ENCODE measurements at places on chromosomes 4 and X.

DNA sequence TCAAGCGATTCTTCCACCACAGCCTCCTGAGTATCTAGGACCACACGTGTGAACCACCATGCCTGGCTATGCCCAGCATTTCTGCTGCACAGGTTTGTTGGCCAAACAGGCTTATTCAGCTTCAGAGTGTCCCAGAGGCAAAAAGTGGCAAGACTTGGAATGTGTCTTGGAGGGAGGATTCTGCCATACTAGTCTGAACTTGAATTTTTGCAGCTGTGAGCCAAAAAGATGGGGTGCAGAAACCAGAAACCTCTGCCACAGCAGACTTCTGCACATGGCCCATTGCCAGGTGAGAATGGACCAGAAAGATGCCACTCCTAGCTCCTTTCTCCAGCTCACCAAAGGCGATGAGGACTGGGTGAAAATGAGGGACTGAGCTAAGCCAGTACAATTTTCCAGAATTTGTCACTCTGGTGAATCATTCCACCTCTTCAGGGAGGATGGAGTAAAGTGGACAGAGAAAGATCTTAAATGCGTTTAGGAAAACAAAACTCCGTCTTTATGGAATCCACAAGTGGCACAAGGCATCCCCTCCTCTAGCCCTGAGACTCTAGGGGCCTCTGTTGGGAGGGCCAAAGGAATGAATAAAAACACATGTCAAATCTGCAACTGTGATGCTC lies 369.1 kb upstream of the CLNK start:
- no peak for DNase-seq

DNA sequence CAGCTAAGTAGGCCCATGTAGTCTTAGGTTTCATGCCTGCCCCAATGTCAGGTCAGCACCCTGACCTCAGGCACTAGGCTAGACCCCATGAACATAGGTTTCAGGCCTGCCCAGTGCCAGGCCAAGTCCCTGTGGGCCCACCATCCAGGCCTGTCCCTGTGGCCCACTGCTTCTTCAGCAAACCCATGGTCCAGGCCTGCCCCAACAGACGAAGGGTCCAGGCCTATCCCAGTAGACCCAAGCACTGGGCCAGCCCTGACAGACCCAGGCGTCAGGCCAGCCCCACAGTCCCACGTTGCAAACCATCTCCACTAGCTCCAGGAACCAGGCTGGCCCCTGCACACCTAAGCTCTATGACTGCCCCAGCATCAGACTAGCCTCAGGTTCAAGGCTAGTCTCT lies 92.4 kb downstream of the ENOX2 start:
- no peak for DNase-seq

- DNase-seq: peak; percentile 1
Measured at GRCh38 chr4:171067422-171067821, 745.8 kb upstream of the GALNTL6 start.

GRCh38 chr4:34720571-34720970 lies 1523.7 kb downstream of the ARAP2 start:
- no peak for DNase-seq

DNA sequence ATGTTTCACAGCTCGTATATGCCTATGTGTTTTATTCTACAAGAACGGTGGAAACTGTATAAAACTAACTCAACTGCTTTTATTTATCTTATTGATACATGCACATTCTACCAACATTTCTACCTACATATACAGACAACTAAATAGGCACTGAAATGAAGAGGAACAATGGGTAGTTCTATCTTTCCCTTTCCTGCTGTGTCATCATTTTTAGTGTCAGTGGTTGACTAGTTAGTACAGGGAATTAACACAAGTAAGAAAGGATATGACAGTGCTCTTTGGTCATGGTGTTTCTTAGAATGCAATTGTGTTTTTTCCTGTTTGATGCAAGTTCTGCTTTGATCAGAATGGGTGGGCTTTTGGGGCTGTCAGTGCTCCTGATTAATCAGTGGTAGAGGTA lies 293.8 kb upstream of the CTSO start:
- no peak for DNase-seq

DNA sequence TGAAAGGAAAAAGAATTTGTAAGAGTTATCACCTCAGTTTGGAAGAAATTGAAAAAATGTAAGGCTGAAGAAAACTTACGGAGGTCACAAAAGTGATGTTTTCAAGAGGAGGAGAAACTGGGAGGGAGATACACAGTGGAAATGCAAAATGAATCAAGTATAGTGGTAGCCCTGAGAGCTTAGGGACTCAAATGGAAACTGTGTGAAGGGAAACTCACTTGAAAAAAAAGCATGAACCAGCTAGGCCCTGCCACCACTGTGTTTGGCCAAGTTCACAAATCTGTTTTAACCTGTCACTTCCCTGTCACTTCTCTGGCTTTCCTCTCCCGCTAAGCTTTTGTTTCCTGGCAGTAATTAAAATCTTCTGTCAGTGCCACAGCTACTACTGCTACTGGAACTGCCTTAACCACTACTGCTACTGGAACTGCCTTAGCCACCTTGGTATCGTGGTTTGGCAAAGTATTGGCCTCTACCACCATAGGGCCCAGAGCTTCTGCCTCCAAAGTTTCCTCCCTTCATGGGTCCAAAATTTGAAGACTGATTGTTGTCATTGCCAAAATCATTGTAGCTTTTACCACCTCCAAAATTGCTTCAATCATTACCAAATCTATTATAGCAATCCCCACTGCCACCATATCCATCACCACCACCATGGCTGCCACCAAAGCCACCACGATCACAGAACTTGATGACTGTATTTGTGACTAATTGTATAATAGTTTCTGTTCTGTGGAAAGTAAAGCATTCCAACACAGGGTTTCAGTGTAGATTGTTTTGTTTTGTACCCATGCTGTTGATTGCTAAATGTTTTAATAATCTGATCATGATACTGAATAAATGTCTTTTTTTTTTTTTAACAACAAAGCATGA lies 41.5 kb downstream of the SMARCA5 start:
- DNase-seq: no peak

- DNase-seq: no peak
Measured at GRCh38 chrX:2664502-2664901, 26.6 kb upstream of the CD99 start.

GRCh38 chr4:87498446-87498900 lies 30.7 kb downstream of the SPARCL1 start:
- no peak for DNase-seq

DNA sequence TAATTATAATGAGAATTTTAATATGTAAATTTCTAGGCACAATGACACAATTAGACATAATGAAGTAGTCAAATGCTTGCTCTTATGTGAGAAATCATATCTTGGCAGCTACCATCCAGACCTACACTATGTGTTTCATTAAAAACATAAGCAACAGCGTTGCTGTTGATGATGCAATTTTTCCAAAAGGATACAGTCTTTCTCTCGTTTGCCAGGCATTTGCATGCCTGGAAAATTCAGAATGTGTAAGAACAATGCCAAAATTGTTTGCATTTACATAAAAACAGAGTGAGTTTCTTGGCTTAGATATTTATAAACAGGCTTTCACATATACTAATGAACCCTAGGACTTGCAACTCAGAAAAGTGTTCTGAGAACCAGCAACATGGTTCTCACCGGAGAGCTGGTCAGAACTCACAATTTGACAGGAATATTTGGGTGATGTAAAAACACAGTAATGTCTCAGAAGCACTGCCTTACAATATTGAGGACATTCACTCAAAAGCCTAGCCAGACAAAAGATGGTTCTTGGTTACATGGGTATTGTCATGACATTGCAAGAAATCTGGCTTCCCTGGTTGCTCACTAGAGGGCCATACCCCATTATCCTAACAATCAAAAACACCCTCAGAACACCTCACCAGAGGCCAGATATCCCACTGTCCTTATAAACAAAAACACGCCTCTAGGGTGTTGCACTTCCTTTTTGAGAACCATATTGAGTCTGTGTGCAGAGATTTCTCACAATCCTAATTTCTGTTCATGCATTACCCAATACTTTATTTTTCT lies 1029.0 kb upstream of the AGA start:
- DNase-seq: no peak

DNA sequence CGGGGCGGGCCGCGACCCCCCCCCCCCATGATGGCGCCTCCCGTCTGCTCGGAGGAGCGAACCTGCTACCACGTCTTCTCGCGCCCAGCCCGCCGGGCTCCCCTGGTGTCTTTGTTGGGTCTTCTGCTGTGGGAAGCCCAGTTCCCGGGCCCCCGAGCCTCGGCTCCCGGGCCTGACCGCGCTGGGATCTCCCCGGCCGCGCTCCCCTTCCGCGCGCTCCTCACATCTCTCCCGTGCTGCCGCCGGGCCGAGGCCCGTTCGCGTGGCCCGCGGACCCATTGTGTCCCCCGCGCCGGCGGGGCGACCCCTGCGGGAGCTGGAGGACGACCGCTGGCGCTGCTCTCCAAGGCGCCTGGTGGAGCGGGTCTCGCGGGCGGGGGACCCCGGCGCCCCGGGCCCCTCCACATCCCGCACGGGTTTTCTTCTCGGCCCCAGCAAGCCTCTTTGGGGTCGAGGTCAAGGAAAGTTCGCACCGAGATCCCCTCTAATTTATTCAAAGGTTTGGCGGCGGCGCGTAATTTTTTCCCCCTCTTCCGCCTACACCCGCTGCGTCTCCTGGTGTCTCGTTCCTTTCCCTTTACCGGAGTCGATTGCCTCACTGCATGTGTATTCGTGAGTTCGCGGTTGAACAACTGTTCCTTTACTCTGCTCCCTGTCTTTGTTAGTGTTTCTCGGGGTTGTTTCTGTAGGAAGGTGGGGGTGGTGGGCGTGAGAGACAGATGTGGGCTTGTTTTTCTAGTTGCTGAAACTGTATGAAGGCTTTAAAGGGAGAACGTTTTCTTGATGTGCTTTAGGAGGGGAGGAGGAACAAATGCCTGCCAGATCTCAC lies 770 bp downstream of the SMAD1 start:
- peak; percentile 63 for DNase-seq

DNA sequence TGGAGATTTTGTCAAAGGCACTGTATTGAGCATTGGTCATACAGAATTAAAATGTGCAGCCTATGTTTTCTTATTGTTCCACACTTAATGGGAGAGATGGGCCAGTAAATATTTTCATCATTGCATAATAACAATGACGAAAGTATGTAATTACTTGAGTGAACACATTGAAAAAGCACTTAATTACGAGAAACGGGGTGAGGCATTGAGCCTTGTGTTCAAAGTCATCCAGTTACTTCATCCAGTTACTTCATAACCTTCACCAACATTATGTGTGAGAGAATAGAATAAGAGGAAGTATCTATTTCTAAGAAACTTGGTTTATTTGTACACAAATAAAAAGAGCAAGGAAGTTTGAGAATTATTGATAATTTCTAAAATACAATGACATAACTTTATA lies 1427.0 kb downstream of the ADGRL3 start:
- no peak for DNase-seq

- DNase-seq: no peak
Measured at GRCh38 chr4:46975812-46976553, 17.4 kb downstream of the GABRA4 start.

- DNase-seq: no peak
Measured at GRCh38 chrX:110156167-110156754, 153.3 kb downstream of the TMEM164 start.

- peak; percentile 66 for DNase-seq
Measured at GRCh38 chrX:20265221-20265725, 1.4 kb downstream of the RPS6KA3 start.

GRCh38 chr4:53931461-53931961 lies 132.9 kb downstream of the CHIC2 start:
- no peak for DNase-seq

- DNase-seq: no peak
Measured at GRCh38 chr4:142933207-142933606, 87.1 kb upstream of the INPP4B start.

DNA sequence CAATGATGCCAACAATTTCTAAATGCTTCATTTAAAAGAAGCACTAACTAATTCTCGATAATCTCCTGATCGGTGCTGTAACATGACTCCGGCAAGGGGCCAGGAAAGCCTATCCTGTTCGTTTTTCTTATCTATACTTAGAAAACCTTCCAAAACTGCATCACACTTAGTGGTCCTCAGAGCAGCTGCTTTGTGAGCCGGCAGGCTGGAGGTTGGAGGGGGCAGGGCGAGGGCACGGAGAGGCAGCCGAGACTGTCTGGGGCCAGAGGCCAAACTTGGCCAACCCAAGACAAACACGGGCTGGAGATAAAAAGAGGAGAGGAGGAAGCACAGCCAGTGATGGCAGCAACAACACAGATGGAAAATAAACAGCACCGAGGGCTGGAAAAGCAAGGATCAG lies 455.7 kb downstream of the BCOR start:
- DNase-seq: no peak

DNA sequence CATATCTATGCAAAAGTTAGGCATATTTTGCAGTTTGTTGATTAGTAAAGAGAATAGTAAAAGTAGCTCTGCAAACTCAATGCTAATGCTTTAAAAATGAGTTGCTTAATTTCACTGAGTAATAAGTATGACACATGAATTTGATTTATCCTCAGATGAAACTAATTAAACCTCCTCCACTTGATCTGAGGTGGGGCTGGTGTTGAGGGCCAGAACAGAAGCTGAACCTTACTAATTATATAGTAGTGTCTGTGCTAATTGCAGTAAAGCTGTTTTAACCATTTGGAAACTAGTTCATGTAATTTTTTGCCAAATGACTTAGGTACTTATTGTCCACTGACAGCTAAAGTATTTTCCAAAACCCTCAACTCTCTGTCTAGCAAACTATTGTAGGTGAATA lies 7.7 kb upstream of the PGAM4 start:
- DNase-seq: no peak

DNA sequence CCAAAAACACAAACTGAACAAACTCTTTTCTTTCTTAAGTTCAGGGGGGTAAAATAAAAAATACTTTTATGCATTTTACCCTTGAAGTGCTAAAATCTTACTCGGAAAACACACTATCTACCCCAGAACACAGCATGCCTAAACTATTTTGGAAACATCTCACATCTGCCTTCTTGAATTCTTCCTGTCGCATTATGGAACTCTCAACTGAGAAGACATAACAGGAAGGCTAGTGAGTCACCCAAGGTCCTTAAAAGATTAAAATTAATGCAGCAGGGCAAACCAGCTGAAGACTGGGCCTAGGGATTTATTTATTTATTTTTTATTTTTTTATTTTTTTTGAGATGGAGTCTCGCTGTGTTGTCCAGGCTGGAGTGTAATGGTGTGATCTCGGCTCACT lies 208.2 kb downstream of the APBB2 start:
- DNase-seq: no peak

- peak; percentile 49 for DNase-seq
Measured at GRCh38 chrX:134936542-134936941, 54.2 kb upstream of the SMIM10 start.

DNA sequence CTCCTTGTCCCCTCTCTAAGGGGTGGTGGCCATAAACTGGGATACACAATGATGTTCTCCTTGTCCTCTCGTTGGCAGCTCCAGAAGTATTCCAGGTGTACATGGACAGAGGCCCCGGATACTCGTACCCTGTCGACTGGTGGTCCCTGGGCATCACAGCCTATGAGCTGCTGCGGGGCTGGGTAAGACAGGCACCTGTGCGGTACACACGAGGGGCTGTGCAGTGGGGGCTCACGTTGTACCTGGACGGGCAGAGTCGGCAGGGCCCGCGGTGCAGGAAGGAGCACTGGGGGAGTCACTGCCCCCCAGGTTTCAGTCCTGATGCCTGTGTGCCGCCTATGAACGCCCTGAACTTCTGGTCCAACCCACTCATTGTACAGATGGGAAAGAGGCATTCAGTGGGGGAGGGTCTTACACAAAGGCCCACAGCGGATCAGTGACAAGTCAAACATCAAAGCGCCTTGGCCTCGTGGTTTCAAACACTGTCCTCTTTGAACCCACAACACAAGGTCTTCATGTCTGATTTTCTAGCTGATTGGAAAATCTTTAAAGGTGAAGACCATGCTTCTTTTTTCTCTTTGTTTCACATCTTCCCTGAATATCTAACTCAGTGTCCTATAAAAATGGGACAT lies 261.6 kb downstream of the EVC2 start:
- DNase-seq: no peak

GRCh38 chr4:54517781-54518444 lies 139.8 kb upstream of the KIT start:
- no peak for DNase-seq

Data from non-pigmented ciliary epithelial cell (primary cell).